ENCODE measurements at places on chromosomes 16 and 17.

DNA sequence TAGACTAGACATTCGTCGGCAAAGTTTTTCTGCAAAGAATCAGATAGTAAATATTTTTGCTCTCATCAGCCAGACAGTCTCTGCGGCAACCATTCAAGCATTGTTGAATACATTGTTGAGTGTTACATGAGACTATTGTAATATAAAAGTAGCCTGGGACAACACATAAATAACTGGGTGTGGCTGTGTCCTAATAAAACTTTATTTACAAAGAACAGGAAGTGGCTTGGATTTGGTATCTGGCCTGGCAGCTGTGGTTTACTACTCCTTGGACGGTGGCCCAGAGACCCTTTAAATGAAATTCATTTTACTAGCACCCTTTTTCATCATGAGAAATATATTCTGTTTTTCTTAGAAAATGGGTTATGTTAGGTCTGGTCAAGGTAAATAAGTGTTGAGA lies 297.2 kb downstream of the WWOX start:
- DNase-seq: no peak

- no peak for DNase-seq
Measured at GRCh38 chr17:40070709-40071312, 8.0 kb downstream of the THRA start.

DNA sequence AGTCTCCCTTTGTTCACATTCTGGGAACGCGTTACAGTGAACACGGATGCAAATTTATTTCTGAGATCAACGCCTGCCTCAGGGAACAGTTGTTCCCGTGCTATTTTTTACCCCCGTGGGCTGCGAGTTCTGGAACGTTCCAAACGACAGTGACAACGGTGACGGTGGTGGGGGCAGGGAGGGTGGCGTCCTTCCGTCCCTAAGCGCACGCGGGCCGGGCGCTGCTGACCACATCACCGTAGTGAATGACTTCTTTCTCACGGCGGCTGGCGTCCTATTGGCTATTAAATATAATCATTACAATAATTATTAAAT lies 45.1 kb upstream of the SSTR5 start:
- DNase-seq: no peak

DNA sequence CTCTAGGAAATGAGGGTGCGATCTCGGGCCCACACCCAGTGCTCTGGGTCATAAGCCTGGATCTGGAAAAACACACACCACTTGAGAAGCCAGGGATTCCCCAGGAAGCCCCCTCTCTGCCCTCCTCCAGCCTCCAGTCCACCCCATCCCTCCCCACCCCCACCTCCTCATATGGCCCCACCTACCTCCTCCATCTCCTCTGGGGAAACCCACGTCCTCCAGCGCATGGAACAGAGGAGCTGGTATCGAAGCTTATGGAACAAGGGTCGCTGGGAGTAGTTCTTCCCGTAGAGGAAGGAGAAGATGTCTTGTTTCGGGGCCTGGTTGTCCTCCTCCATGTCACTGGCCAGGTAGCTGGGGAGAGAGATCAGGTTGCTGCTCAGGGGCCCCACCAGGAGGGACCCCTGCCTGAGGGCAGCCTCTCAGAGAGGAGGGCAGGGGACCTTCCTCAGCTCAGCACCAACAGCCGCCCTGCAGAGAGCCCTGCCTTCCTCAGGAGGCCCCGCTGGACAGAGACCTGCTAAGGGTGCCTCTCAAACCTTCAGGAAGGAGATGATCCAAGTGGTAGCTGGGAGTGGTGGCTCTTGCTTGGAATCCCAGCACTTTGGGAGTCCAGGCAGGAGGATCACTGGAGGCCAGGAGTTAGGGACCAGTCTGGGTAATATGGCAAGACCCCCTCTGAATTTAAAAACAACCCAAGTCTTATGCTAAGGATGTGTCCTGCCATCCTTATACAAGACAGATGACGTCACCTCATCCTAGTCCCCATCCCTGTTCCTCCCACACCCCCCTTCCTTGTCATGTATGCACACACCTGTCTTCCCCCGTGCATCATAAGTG lies 5.0 kb downstream of the SPDYE4 start:
- DNase-seq: no peak

- no peak for DNase-seq
Measured at GRCh38 chr17:80883831-80884735, 107.6 kb upstream of the CHMP6 start.

DNA sequence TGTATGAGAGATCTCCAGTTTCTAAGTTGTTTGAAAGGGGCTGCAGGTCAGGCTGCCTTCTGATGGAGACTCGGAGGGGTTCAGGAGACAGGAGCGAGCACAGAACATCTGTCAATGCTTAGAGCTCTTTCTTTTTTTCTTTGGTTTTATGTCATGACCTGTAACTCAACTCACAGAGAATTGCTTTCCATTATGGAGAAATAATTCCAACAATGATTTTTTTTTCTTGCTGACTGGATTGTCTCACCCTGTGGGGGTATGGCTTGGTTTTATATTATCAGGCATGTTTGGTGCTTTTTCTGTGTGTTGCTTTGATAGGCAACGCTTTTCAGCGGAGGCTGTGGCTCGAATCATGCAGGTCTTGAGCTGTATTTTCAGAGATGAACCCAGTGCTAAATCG lies 10.7 kb upstream of the KCNJ2 start:
- DNase-seq: no peak

GRCh38 chr17:82517230-82517865 lies 2.2 kb upstream of the FOXK2 start:
- DNase-seq: no peak

All from fibroblast of skin of abdomen (primary cell).